Tibial nerve (tissue), 4 donors: ENCODE measurements at places on chromosomes 13 and 19. TPM values are rescaled to one million over a fixed set of nuclear protein-coding genes. Genes with fewer than 3 reads are reported as not detected.

- DNase-seq, result no peak
- no peak overlapping the region for H3K27ac ChIP-seq
- H3K36me3 ChIP-seq, result no peaks in the 10 kb centered on the region
Measured at GRCh38 chr19:22735911-22736645, 47.9 kb downstream of the ZNF99 start.

- H3K4me1 ChIP-seq, result no peaks in the 10 kb centered on the region
- no peaks in the 10 kb centered on the region for H3K27me3 ChIP-seq
- no peak overlapping the region for H3K4me3 ChIP-seq
- no peak for DNase-seq
- H3K36me3 ChIP-seq, result no peaks in the 10 kb centered on the region
Measured at GRCh38 chr13:53411463-53411862, 382.9 kb downstream of the OLFM4 start.

GRCh38 chr13:22187329-22187728 lies 516.5 kb downstream of the FGF9 start:
- H3K27me3 ChIP-seq, result no peaks in the 10 kb centered on the region
- no peaks in the 10 kb centered on the region for H3K4me1 ChIP-seq
- no peaks in the 10 kb centered on the region for H3K36me3 ChIP-seq
- no peak for DNase-seq
- no peak overlapping the region for H3K4me3 ChIP-seq
- no peak overlapping the region for H3K27ac ChIP-seq

GRCh38 chr13:80341101-80341755 lies at the start of gene SPRY2:
TSS of gene SPRY2 (minus strand) at chr13:80341126. CDS start at chr13:80337705, 3,421 bp downstream.
- peak within 1 kb of the TSS; percentile 91 for H3K27ac ChIP-seq
- no peaks in the 10 kb centered on the region for H3K36me3 ChIP-seq
- H3K4me1 ChIP-seq, result peaks cover 5% of the 10 kb centered on the region
- DNase-seq, result peak; percentile 91
- peak within 1 kb of the TSS; percentile 96 for H3K4me3 ChIP-seq
- no peaks in the 10 kb centered on the region for H3K27me3 ChIP-seq

- H3K4me3 ChIP-seq, result no peak overlapping the region
- DNase-seq, result no peak
- H3K36me3 ChIP-seq, result no peaks in the 10 kb centered on the region
Measured at GRCh38 chr19:1220477-1220930, 14.9 kb downstream of the STK11 start.

GRCh38 chr13:74920920-74921319 lies 561.0 kb downstream of the TBC1D4 start:
- H3K36me3 ChIP-seq, result no peaks in the 10 kb centered on the region
- H3K27ac ChIP-seq, result no peak overlapping the region
- H3K4me1 ChIP-seq, result no peaks in the 10 kb centered on the region
- DNase-seq, result no peak

- no peaks in the 10 kb centered on the region for H3K4me1 ChIP-seq
- H3K4me3 ChIP-seq, result no peak overlapping the region
- H3K27me3 ChIP-seq, result no peaks in the 10 kb centered on the region
- no peaks in the 10 kb centered on the region for H3K36me3 ChIP-seq
Measured at GRCh38 chr19:30105316-30105715, 163.3 kb downstream of the URI1 start.

GRCh38 chr19:27974082-27974513 lies 1238.9 kb downstream of the UQCRFS1 start:
- no peaks in the 10 kb centered on the region for H3K27me3 ChIP-seq
- no peak for DNase-seq
- no peaks in the 10 kb centered on the region for H3K4me1 ChIP-seq
- H3K27ac ChIP-seq, result no peak overlapping the region

- H3K27me3 ChIP-seq, result no peaks in the 10 kb centered on the region
- peak within 1 kb of the TSS; percentile 86 for H3K27ac ChIP-seq
- DNase-seq, result no peak
- peak within 1 kb of the TSS; percentile 74 for H3K4me3 ChIP-seq
Measured at GRCh38 chr19:33796164-33796875, at the start of gene KCTD15. TSS of gene KCTD15 (plus strand) at chr19:33796870. CDS start at chr19:33800455, 3,585 bp downstream.

GRCh38 chr13:97113231-97114001 lies 108.7 kb upstream of the MBNL2 start:
- peaks cover 43% of the 10 kb centered on the region for H3K4me1 ChIP-seq
- H3K4me3 ChIP-seq, result no peak overlapping the region
- H3K27me3 ChIP-seq, result no peaks in the 10 kb centered on the region
- peak overlapping the region; percentile 90 for H3K27ac ChIP-seq
- no peaks in the 10 kb centered on the region for H3K36me3 ChIP-seq

DNA sequence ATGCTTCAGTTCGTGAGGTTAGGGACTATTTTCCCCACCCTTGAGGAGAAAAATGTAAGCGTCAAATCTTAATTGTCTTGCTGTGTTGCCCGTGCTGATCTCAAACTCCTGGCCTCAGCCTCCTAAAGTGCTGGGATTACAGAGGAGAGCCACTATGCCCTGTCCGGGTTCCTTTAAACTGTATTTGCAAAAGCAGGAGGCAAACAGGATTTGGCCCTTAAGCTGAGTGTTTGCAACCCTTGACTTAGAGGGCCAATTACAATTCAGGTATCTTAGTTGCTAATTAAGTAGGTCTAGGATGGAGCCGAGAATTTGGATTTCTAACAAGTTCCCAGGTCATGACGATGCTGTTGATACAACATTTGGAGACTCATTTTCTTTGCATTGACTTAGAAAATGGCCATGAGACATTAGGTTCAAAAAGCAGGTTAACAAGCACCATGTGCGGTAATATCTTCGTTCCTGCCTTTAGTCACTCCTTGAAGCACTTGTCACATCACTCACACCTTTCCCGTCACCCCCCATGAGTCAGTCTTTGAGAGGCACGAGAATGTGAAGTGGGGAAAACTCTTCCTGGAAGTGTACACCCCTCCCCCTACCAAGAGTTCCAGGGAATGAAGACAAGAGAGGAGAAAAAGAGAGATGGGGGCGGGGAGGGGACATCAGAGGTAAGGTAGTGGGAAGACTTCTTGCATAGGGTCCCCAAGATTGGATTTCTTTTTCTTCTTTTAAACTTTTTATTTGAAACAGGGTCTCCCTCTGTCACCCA lies 2.6 kb downstream of the NAPSA start:
- H3K4me1 ChIP-seq, result peaks cover 1% of the 10 kb centered on the region
- H3K27me3 ChIP-seq, result no peaks in the 10 kb centered on the region
- no peak overlapping the region for H3K4me3 ChIP-seq
- H3K36me3 ChIP-seq, result no peaks in the 10 kb centered on the region

DNA sequence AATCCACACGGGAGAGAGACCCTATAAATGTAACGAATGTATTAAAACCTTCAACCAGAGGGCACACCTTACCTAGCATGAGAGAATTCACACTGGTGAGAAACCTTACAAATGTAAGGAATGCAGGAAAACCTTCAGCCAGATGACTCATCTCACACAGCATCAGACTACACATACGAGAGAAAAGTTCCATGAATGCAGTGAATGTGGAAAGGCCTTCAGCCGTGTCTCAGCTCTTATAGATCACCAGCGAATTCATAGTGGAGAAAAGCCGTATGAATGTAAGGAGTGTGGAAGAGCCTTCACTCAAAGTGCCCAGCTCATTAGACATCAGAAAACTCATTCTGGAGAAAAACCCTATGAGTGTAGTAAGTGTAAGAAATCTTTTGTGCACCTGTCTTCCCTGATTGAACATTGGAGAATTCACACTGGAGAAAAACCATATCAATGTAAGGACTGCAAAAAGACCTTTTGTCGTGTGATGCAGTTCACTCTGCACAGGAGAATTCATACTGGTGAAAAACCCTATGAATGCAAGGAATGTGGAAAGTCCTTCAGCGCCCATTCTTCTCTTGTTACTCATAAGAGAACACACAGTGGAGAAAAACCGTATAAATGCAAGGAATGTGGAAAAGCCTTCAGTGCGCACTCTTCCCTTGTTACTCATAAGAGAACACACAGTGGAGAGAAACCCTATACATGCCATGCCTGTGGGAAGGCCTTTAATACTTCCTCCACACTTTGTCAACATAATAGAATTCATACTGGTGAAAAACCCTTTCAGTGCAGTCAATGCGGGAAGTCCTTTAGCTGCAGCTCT lies 16.0 kb downstream of the ZNF582 start:
- no peak overlapping the region for H3K27ac ChIP-seq
- no peaks in the 10 kb centered on the region for H3K27me3 ChIP-seq
- H3K4me3 ChIP-seq, result no peak overlapping the region
- H3K4me1 ChIP-seq, result no peaks in the 10 kb centered on the region

DNA sequence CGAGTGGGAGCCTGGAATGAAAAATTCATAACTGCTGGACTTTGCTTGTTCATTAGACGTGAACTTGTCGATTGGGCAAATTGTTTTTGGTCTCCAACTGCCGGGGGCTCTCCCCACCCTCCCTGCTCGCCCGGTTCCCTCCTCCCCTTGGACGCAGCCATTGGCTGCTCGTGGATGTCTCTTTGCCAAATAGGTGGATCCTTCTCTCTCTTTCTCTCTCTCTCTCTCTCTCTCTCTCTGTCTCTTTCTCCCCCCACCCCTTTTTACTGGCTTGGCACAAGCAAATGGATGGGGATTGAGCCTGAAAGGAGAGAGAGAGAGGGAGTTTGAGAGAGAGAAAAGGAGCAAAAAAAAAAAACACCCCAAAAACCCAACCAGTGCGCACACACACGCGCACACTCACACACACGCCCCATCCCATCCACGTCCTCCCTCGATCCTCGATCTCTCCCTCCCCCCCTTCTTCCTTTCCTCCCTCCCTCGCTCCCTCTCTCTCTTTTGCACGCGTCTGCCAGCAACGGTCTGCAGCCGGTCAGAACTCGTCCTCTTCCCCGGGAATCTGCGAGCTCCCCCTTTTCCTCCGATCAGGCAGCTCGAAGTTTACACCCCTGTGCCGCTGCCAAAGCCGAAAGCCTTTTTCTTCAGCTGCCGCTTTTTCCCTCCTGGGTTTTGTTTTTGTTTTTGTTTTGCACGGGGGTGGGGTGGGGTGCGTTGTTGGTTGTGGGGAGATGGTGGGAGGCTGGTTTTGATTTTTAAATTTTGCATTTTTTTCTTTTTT lies 27.8 kb downstream of the NFIX start:
- no peaks in the 10 kb centered on the region for H3K36me3 ChIP-seq
- DNase-seq, result peak; percentile 73
- no peaks in the 10 kb centered on the region for H3K27me3 ChIP-seq
- peak overlapping the region; percentile 75 for H3K27ac ChIP-seq
- peak overlapping the region; percentile 24 for H3K4me3 ChIP-seq

DNA sequence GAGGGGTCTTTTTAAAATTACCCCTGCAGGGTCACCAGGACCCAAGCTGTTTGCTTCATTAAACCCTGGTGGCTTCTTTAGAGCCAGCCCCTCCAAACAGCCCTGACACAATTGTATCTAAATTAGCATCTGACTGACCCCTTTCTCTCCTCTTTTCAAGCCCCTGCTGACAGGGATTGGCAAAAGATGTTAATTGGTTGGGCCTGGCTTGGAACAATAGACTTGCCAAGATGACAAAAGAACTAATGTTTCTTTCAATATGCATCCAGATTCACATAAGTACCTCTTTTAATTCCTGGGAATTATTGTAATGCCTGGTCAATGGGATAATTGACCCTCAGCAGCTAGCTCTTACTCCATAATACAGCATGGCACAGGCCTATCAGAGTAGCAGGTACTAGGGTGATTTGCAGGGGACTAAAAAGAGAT lies 140.8 kb downstream of the SHISA2 start:
- H3K4me3 ChIP-seq, result no peak overlapping the region
- H3K27me3 ChIP-seq, result no peaks in the 10 kb centered on the region
- H3K36me3 ChIP-seq, result no peaks in the 10 kb centered on the region
- no peak for DNase-seq

- H3K4me3 ChIP-seq, result no peak overlapping the region
- no peak for DNase-seq
- no peaks in the 10 kb centered on the region for H3K36me3 ChIP-seq
- no peaks in the 10 kb centered on the region for H3K4me1 ChIP-seq
Measured at GRCh38 chr13:33677215-33677614, 140.7 kb upstream of the RFC3 start.

DNA sequence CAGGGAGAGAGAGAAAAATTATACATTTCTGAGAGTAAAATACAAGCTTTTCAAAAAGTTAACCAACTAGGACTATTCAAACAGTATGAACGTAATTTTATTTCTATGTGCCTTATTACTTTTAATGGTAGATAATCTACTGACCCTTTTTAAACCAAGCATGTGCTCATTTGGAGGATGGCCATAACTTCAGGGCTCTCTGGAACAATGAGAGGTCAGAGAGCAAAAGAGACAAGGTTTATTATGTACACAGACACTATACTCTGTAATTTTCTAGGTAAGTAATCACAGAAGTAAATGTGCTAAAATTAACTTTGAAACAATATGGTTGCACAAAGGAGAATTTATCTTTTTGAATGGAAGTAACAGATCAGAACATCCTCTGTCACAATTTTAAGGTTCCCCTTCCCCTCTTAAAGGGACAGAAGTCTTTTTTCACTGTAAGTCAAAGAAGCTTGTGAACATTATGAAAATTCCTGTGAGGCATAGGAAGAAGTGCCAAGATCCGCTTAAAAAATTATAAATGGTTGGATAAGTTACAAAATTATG lies 1.0 kb downstream of the POSTN start:
- no peak for DNase-seq
- no peak overlapping the region for H3K27ac ChIP-seq
- no peak overlapping the region for H3K4me3 ChIP-seq
- no peaks in the 10 kb centered on the region for H3K36me3 ChIP-seq
- peaks cover 13% of the 10 kb centered on the region for H3K4me1 ChIP-seq
- H3K27me3 ChIP-seq, result no peaks in the 10 kb centered on the region

The MEIS3 gene
- total RNA-seq, result 11.5 TPM

The MCF2L gene
- 30.1 TPM for total RNA-seq

The ELOF1 gene
- 26.8 TPM for total RNA-seq

The SRRM5 gene
- 0.60 TPM for total RNA-seq

The B3GNT8 gene
- 3.8 TPM for total RNA-seq
